Sciatic nerve (tissue), 2 donors: ENCODE measurements at places on chromosomes 7 and 10. TPM values are rescaled to one million over a fixed set of nuclear protein-coding genes. Genes with fewer than 3 reads are reported as not detected.

- DNase-seq, result no peak
Measured at GRCh38 chr10:27504808-27505460, 830 bp downstream of the RAB18 start.

DNA sequence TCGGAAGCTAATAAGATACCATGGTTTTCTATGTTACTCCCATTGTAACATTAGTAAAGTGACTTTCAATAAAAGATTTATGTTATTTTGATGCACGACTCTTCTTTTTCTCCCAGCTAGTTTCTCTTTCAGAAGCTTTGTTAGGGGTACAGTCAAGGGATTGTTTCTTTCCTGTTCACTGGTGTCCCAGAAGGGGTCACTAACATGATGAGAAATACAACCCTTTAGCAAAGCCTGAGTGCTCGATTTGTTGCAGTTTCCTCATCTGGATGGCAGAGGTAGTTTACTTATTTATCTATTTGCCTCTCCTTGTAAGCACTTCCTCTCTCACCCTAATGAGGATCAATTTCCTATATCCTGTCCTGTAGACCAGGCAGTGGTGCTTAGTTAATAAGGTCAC lies 17.0 kb downstream of the SRI start:
- no peak for DNase-seq

GRCh38 chr10:95134490-95134889 lies 59.5 kb upstream of the ACSM6 start:
- DNase-seq, result no peak

DNA sequence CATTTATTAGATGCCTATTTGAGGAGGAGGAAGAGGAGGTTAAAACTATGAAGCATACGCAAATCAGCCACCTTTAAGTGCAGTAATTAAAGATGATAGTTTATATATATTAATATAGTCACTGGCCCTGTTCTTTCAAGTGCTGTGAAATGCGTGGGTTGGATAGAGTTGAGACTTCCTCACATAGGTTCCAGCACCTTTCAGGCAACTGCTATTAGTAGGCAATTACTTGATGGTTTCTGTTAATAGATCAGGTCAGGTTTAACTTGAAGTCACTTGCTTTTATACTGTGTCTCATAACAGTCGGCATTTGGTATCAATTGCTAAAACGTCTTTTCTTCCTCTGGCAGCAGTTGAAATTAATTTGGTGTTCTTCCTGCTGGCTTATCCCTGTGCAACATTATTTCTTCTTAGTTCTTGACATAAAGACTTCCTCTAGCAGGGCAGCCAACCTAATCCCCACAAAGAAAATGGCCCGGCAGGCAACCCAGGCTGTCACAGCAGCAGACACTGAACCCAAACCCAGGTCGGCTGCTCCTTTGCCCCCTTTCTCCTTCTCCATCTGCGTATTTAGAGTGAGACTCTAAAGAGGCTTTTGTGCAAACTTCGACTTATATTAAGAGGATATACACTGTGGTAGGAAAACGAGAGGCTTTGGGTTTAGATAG lies 35.3 kb upstream of the BET1 start:
- no peak for DNase-seq

DNA sequence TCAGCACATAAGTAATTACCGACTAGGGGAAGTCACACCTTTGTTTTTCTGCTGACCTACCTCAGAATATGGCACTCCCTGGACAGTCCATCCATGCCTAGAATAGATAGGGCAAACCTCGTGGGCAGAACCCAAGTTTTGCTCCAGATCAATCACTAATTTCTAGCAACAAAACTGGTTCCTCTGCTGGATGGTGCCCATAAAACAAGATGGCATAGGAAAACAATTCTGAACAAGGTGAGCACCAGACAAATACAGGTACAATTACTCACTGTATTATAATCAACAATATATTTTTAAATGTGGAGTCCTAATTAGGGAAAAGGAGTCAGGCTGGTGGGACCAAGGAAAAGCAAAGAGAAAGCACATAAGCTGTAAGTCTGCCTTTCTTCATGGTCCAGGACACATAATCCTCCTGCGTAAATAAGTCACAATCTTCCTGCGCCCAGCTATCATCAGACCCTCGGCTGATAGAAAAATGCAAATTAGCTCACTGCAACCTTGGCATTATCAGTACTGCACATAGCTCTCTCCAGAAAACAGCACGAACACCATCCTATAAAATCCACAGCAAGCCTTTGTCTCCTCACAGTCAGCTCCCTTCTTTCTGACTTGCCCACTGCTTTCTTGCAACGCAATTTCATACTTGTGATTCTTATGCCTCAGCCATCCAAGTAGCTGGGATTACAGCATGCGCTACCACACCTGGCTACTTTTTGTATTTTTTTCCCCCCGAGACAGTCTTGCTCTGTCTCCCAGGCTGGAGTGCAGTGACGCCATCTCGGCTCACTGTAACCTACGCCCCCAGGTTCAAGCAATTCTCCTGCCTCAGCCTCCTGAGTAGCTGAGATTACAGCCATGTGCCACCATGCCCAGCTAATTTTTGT lies 15.1 kb downstream of the URGCP start:
- DNase-seq, result no peak

- DNase-seq, result no peak
Measured at GRCh38 chr7:78386520-78386919, 587.9 kb downstream of the PHTF2 start.

DNA sequence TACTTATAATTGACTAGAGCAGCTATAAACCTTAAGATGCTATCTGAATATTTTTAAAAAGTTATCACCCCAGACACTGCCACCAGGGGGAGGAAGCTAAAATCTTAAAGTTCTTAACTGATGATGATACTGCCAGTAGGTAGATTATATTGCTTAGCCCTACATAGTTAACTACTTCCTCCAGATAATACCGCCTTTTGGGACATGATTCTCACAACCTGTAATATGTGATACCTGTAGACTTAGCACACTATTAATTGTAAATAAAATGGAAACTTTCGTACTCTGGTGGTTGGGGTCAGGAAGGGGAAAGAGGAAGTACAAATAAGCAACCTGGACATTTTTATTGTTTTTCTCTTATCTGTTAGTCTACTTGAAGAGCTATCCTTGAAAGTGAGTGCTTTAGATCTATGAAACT lies 268.9 kb downstream of the ADK start:
- DNase-seq, result no peak

DNA sequence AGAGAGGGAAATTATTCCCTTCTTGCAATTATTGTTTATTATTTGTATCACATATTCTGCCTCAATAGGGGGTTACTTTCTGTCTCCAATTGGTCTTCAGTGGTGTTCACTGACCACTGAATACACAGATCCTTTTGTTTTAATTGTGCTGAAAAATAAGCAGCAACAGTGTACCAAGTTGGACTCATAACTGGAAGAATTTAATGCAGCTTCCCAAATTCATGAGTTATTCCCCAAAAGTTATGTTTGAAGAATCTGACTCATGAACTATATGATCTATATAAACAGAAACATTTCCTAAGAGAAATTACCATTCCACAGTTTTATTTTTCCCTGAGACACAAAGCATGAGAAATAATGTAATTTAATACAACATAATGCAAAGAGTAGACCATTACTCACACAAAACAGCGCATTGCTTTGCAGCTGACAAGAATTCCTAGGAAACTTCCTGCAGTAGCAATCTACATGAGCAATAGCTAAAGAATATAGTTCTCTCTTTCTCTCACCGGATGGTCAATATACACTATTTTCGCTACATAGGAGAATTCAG lies 479.2 kb downstream of the HTR7 start:
- no peak for DNase-seq

ANKRD61 gene
- 0.27 TPM for total RNA-seq

DNA sequence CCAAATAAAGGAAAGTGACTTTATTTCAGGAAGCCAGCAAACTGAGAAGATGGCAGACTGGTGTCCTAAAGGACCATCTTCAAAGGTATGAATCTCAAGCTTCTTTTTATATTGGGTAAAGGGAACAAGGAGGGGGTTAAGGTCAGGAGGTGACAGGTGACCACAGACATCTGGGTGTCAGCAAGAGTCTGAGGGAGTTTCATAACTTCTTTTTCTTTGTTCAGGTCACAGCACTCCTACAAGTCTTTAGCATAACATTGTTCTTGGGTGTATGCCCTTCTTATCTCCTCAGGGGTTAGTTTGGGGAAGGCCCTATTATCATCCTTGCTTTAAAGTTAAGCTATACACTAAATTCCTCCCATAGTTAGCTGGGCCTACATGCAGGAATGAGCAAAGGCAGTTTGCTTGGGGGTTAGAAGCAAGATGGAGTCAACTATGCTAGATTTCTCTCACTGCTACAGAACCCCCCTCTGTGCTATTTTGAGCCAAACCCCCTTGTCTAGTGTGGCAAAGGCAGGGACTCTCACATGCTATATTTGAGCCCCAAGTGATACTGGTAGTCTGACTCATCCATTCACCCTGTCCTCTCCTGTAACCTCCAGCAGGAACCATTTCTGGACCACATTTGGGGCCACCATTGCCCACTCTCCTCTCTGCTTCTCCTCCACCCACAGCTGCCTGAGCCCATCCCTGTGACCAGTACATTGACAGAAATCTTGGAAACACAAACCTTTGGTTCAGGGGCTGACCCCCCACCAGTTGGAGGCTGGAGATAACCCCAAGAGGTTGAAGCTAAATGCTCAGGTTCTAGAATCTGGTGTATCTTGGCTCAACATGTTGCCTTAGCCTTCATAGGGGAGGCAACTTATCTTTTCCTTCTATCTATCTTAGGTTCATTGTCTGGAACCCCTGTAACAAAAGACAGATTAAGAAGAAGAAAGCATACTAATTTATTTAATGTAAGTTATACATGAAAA lies 55.5 kb upstream of the LRGUK start:
- no peak for DNase-seq

TAS2R41 gene
- not detected for total RNA-seq

DNA sequence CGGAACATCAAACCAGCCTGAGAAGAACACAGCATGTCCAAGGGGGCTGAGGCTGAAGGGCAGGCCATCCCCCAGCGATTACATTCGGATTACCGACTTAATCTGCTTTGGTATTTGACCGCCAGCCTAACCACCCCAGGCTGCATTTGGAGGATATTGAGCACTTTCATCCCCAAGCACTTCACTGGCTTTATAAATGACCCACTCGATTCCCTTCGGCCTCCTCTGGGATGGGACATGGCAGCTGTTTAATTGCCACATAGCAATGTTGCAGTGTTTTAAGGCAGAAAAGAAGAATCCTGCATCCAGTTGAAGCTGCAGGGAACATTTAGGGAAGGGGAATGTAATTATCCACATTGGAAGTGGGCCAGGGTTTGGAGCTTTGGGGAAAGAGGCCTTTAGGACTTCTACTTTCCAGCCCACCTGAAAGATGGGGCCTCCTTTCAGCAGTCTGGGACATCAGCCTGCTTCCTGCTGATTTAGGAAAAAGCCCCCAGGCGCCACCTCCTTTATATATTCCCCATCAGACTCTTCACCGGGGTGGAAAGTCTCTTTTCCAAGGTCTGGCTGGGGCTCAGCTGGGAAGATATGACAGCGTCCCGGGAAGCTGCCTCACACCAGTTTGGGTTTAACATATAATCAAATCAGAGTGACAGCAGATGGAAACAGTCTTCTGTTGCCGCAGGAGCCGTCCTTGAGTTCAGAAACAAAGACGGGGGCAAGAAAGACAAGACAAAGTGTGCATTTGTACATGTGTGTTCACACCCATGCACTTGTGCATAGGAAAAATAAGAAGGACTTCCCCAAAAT lies 9.2 kb downstream of the DPCD start:
- no peak for DNase-seq

TMEM176A gene
- 69.7 TPM for total RNA-seq

NCF1 gene
- total RNA-seq, result 15.3 TPM
